ENCODE measurements at places on chromosomes 4 and X.

DNA sequence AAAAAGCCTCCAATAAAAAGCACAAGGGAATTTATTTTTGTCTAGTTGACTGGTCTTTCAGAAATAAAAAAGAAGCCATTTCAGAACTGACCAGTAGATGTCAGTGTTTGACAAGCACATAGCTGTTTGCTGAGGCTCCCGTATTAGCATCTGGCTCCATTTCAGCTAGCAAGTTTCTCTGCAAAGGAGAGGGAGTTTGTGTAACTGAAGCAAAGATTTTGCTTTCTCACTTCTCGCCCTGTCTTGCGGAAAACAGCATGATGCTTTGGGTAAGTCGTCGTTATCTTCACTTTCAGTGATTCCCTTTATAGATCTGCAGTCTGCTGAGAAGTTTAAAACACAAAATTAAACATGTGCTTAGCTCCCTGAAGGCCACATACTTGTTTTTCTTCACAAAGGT lies 85.5 kb downstream of the CT47B1 start:
- H3K36me3 ChIP-seq: no peaks in the 10 kb centered on the region
- no peak for DNase-seq
- no peaks in the 10 kb centered on the region for H3K27me3 ChIP-seq
- no peak overlapping the region for H3K27ac ChIP-seq
- no peak overlapping the region for H3K4me3 ChIP-seq

- no peak overlapping the region for H3K27ac ChIP-seq
- no peaks in the 10 kb centered on the region for H3K27me3 ChIP-seq
- H3K4me3 ChIP-seq: no peak overlapping the region
- no peaks in the 10 kb centered on the region for H3K4me1 ChIP-seq
- no peaks in the 10 kb centered on the region for H3K36me3 ChIP-seq
These were observed 352.3 kb downstream of the PDGFC start for GRCh38 chr4:156619154-156619934.

DNA sequence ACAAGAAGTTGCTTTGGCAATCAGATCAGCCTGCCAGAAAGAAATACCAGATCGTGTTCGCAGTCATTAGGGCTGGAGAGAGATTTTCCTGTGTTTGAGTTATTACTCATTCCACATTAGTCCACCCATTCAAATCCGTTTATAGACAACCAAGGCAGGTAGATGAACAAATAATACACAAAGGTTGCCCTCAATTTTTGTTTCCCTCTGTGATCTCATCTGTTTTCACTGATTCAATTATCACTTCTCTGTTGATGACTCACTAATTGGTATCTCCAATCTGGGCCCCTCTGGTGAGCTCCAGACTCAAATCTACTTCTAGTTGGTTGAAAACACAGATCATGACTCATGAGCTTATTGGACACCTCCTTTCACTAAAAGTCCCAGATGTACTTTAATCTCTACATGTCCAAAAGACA lies 54.5 kb downstream of the CHM start:
- peaks cover 21% of the 10 kb centered on the region for H3K36me3 ChIP-seq
- peak overlapping the region; percentile 47 for H3K27ac ChIP-seq
- H3K4me3 ChIP-seq: no peak overlapping the region
- no peaks in the 10 kb centered on the region for H3K27me3 ChIP-seq
- DNase-seq: no peak
- H3K4me1 ChIP-seq: peaks cover 28% of the 10 kb centered on the region

DNA sequence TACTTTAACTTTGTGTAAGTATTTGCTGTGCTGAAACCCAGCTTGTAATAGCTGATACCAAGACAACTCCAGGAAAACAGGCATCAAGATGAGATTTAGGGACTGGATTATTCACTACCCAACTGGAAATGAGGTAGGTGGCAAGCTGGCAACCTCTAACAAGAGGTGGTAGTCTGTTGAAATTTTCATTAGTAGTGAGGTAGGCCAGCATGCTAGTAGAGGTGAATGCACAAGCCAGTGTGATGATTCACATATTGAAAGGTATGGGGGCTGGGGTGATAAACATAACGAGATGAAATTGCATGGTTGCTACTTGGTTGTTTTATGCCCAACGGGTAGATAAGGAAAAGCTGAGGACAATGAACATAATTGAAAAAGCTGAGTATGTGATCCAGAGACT lies 8.5 kb upstream of the TMPRSS11D start:
- no peak for DNase-seq
- H3K4me1 ChIP-seq: no peaks in the 10 kb centered on the region
- no peaks in the 10 kb centered on the region for H3K27me3 ChIP-seq
- no peaks in the 10 kb centered on the region for H3K36me3 ChIP-seq
- H3K27ac ChIP-seq: no peak overlapping the region
- H3K4me3 ChIP-seq: no peak overlapping the region

DNA sequence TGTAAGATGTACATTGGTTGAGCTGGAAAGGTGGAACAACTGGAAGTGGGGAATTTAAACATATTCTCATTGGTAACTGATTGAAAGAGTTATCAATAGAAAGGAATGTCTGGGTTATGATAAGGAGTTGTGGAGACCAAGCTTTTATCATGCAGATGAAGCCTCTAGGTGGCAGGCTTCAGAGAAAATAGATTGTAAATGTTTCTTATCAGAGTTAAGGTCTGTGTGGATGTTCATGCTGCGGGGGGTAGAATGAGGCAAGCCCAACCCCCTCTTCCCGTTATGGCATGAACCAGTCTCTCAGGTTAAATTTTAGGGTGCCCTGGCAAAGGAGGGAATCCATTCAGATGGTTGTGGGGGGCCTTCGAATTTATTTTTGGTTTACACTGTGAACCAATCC lies 16.0 kb downstream of the ARSD start:
- peak overlapping the region; percentile 3 for H3K4me3 ChIP-seq
- H3K36me3 ChIP-seq: peaks cover 62% of the 10 kb centered on the region
- no peak for DNase-seq
- no peaks in the 10 kb centered on the region for H3K27me3 ChIP-seq

DNA sequence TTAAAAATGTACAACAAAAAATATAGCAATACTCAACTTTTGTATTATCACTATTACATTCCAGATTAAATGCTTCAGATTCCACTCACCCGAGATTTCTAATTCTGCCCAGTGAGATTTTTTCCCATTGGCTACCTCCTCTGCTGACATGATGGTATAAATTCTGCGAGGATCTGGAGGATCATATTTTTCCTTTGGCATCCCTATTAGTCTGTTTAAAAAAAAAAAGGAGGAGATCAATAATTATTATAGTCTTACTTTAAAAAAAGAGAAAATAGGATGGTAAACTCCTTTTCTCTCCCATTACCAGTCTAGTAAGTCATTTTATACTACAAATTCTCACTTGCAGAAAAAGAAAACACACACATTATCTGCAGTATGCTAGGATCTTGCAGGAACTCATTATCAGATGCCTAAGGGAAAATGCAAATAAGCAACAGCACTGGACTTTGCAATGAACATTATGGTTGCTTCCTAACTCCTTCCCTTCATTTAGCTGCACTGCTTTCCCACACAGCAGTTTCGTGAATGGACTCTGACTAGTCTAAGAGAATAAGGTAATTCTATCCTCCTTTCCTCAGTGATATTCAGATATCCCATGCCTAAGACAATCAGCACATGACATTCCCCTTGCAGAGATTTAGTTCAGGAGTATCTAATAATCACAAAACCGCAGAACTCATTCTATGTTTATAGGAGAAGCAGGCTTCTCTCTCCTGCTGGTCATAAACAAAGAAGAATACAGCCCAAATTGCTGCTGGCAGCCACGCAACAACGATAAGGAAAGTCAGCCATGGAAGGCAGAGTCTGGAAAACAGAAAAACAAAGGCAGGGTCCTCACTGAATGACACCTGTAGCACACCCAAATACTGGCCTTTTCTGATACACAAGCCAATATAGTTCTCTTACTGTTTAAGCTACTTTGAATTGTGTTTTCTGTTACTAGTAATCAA lies 42.7 kb downstream of the CNOT6L start:
- DNase-seq: no peak
- H3K4me3 ChIP-seq: no peak overlapping the region
- peaks cover 7% of the 10 kb centered on the region for H3K4me1 ChIP-seq
